ENCODE measurements at places on chromosomes 2 and 18.

DNA sequence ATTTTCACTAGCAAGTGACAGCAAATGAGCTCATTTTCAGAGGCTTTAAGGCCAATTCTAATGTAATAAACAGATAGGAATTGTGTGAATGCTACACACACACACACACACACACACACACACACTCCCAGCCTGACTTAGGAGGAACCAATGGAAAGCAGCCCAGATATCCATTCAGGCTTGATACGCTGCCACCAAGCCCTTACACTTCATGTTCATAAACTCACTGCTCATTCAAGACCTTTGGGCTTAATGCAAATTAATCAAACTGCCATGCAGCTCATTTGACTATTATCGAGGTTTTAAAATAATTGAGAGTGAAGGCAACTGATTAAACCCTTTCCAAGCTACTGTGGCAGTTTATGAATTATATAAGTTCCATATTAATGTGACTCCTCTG is 298.9 kb upstream of the NCKAP5 start:
- no peak for DNase-seq

GRCh38 chr2:30888852-30889409 is 81.7 kb upstream of the CAPN13 start:
- no peak for DNase-seq

GRCh38 chr2:42067521-42067920 is 19.7 kb downstream of the PKDCC start:
- DNase-seq, result no peak

GRCh38 chr2:7437716-7438632 is 520.8 kb downstream of the RNF144A start:
- no peak for DNase-seq

DNA sequence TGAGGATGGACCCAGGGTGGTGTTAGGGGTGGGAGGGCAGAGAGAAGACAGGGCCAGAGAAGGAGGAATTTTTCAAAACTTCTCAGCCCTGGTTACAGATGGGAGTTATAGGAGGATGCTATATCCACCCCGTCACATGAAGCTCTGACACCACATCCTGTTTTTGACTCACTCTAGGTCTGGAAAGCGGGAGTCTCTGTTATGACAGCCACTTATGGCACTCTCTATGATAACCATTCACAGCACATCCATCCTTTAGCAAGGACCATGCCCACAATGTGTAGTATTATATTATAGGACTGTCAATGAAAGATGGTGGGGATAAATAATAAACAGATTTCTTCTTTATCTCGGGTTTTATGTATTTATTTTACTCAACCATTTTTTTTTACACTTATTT is 461.2 kb downstream of the CDH2 start:
- no peak for DNase-seq

Data from activated CD8-positive, alpha-beta memory T cell treated with anti-CD3 and anti-CD28 coated beads for 4 hours (primary cell).